ENCODE measurements at places on chromosomes 5 and 9.

DNA sequence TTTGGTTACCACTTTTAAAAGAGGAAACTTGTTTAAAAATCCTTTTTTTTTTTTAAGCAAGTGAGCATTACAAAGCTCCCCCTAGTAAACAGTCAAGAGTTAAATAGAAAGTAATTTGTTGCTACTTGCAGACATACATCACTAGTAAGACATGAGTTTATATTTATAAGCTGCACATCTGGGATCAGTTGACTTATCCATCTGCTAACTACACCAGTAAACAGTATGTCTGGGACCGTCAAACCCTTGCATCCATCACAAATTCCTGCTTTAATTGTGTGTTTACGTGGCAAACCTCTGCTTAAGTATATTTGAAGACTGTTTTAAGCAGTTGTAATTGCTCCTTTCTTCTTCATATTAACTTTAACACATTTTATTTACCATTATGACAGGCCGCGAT is 146.8 kb downstream of the EBF1 start:
- DNase-seq: no peak

DNA sequence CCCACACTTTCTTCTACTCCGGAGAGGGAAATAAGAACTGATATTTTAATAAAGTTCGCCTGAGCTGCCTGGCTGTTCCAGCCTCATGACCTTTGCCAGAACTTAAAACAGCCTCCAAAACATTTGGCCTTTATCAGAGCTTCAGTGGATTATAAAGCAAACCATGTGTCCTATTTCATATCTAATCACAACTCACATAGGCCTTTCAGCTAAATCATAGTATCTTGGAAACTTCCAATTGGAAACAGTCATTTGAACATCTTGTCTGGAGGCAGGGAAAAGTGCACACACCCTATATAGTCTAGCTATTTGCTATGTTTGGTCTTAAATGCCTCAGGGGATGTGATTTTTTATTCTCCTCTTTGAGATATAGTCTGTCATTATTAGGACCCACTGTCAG is 46.0 kb upstream of the FREM1 start:
- DNase-seq: no peak

- no peak for DNase-seq
Observed at GRCh38 chr9:129200255-129200654, 22.2 kb upstream of the IER5L start.

GRCh38 chr5:53479045-53479589 is 1.3 kb upstream of the FST start:
- no peak for DNase-seq

GRCh38 chr9:119398350-119398749 is 29.1 kb upstream of the BRINP1 start:
- no peak for DNase-seq

DNA sequence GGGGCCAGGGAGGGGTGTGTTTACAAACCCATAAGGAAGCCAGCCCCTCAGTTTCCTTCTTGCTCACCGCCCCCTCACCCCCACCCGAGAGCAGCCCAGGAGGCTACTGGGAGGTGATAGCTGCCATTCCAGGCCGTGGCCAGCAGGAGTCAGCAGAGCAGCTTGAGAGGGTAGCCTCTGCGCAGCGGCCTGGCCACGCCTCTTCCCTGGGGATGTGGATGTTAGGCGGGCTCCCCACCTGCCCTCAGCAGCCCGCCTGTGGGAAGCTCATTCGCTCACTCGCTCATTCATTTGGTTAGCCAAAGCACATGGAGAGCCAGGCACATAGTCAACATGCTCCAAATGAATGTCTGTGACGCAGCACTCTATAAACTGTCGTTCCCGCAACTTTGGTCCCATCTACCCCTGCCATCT is 6.1 kb upstream of the DPM2 start:
- peak; percentile 74 for DNase-seq

DNA sequence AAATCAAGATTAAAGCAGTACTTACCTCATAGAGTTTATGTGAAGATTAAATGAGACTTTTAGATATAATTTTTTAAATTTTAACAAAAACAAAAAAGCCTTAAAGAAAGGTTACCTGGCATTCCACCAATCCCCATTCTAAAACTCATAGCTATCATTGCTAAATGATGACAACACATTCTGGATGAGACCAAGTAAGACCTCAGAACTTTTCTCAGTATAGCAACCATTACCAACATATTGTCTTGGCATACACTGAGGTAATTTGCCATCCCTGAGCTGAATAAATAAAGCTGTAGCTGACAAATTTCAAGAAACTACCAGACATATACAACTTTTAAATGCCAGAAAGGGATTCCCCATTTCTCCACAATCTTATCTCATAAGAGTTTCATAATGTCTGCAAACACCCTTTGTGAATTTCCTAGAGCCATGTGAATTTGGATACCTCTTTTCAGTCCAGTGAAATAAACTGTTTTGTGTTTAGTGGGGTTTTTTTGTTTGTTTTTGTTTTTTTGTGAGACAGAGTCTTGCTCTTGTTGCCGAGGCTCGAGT is 29.5 kb downstream of the RANBP3L start:
- DNase-seq: no peak

GRCh38 chr5:1135696-1136525 is 24.0 kb upstream of the SLC12A7 start:
- DNase-seq: no peak
